NCI-H1092 treated with DMSO at 0.1 percent for 48 hours (cell line): ENCODE measurements at places on chromosomes 7 and 10.

DNA sequence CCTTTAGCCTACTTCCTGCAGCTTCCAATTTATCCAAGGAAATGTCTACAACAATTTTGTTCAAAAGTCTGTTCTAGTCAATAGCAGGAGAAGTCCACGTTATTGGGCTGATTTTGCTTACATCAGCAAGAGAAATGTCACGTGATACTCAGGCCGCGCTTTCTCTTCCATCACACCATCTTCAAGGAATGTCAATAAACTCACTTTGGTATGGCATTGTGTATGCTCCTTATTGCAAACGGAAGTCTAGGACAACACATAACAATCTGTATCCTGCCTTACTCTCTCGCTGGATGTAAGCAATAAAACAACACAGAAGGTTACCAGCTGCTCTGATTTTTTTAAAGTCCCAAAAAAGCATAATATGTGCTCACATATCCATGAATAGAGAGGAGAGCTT is 17.1 kb upstream of the STK17A start:
- DNase-seq = no peak

- no peak for DNase-seq
Measured at GRCh38 chr10:59624136-59624535, 85.5 kb downstream of the SLC16A9 start.

GRCh38 chr10:33212061-33212748 is 122.3 kb downstream of the NRP1 start:
- no peak for DNase-seq

DNA sequence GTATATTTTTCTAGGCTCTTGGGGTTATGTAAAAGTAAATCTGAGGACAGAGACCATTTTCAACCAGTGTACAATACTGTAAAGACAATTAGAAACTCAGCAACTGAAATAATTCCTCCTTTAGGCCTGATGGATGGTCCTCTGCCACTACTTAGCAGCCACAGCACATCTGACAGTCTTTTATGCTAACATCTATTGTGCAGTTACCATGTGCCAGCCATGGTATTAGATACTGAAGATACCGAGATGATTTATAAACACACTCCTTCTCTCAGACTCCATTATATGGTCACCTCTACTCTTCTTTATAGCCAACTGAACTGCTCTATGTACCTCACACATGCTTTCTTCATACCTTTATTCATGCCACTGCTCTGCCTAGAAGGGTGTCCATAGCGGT is 61.2 kb upstream of the CCNJ start:
- DNase-seq = no peak

GRCh38 chr7:39313974-39314373 is 252.2 kb upstream of the YAE1 start:
- DNase-seq = no peak

DNA sequence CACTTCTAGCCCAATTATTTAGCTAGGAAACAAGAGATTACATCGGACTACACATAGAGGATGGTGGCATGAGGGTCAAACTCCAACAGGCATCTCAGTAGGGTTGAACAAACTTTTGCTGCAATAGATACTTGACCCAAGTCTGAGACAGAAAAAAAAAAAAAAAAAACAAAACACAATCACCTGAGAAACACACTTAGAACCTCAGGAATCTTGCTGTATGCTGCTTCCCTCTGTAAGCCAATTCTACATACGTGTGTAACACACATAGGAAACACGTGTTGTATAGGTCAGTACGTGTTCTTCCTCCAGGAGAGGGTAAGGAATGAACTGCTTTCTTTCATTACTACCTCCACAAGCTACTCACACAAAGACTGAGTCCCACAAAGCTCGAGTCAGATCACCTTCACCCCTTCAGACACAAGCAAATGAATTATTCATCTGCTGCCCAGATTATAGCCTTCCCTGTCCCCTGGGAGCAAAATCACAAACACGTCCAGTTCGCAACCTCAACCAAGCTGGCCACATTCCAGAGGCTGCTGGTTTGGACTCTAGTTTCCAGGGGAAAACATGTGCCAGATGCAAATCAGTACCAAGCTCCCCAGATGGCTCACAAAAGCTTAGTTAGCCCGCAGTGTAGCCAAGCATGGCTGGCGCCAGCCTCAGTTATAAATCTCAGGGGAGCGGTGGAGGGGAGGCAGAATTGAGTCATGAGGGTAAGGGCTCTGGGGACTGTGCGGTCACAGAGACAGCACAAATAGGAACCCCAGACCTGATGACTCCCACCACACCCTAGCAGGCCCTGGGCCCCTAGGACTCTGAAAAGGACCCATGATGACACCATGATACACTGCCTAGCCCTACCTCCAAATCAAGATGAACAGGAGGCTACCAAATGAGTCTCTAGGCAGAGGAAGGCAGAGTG is 15.1 kb downstream of the PSAP start:
- DNase-seq = peak; percentile 89

- no peak for DNase-seq
Measured at GRCh38 chr7:27423290-27423689, 180.7 kb downstream of the EVX1 start.

DNA sequence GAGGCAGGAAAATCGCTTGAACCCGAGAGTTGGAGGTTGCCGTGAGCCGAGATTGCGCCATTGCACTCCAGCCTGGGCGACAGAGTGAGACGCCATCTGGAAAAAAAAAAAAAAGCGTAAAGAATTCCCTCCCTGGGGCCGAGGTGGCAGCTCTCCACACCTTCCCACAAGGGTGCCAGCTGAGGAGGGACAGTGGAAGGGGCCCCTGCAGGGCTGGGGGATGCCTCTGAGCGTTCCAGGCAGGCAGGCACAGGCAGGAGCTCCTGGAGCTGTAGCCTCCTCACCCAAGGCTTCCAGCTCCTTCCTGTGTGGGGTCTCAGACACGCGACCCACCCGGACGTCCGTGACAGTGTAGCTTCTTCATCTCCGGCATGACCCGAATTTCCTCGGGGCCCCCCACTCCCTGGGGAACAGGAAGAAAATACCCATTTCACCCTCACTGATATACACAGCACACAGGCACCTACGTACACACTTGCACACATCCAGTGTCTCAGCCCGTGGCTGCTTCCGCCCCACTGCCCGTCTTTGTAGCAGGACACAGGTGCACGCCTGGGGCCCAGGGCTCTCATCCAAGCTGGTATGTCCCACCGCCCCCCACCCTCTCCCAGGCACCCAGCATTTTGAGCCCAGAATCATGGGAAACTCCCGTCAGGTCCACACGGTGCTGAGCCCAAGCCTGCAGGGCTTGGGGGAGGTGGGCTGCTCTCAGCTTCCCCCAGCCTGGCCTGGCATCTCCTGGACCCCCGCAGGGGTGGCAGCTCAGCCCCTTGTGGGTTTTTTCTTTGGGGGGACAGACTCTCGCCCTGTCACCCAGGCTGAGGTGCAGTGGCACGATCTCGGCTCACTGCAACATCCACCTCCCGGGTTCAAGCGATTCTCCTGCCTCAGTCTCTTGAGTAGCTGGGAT is 25.7 kb downstream of the GRIFIN start:
- no peak for DNase-seq

DNA sequence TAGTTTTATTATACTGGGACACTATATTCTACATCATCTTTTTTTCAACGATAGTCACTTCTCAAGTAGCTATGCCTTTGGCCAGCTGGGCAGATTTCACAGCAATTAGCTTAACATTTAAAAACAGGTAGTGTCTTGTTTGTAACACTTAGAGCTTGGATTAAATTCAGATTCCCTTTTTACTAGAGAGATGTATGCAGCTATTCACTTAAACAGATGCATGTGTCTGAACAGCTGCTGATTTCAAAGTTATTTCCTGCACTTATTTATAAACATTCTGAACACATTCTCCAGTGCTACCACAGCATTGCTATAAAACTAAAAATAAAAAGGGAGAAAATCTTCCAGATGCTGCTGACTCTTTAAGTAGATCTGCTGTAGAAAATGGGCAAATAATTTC is 637.2 kb downstream of the POM121L12 start:
- DNase-seq = no peak

GRCh38 chr7:44291733-44292419 is 33.5 kb downstream of the CAMK2B start:
- no peak for DNase-seq

DNA sequence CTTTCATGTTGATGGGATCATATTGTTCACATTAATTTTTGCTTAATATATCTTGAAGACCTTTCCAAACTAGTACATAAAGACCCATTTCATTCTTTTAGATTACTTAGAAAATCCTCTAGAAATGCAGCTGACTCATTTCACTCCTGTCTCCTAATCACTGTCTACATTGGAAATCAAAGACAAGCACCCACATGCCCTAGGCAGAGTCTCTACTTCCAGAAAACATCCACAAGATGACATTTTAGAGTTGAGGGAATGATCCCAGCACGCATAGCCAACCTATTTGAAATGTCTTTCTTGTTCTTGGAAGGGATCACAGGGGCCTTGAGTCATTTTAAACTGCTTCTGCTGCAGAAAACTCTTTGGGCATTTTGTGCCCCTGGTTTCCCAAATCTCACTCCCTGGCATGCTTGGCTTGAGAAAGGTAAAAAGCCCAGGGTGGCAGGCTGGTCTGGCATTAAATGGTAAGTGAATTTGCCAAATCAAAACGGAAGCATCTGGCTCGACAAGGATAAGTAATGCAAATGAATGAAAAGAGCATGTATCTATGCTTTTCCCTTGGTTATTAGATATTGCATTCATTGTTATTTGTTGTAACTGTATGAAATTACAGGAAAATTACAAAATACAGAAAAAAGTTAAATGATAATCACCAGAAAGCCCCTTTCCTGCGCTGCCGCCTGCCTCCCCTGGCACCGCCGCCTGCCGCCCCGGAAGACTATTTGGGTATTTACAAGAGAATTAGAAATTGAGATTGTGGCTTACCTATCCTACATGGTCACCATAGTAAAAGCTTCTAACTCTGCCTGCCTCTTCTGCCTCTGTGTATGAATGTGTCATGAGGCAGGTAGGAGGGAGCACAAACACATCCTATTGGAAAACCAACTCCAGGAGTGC is 225.3 kb downstream of the PTEN start:
- DNase-seq = no peak

GRCh38 chr10:111076682-111077478 is at the start of gene ADRA2A:
Gene ADRA2A, plus strand, starts transcription at chr10:111077029. Its CDS starts 968 bp downstream, at chr10:111077997.
- peak; percentile 0 for DNase-seq

DNA sequence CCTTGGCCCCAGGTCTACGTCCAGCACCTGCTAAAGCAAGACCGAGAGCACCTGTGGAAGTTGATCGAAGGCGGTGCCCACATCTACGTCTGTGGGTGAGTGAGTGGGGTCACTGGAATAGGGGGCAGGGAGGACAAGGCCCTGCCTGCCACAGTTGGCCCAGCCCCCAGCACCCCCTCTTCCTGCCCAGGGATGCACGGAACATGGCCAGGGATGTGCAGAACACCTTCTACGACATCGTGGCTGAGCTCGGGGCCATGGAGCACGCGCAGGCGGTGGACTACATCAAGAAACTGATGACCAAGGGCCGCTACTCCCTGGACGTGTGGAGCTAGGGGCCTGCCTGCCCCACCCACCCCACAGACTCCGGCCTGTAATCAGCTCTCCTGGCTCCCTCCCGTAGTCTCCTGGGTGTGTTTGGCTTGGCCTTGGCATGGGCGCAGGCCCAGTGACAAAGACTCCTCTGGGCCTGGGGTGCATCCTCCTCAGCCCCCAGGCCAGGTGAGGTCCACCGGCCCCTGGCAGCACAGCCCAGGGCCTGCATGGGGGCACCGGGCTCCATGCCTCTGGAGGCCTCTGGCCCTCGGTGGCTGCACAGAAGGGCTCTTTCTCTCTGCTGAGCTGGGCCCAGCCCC is 8.1 kb downstream of the TMEM120A start:
- DNase-seq = no peak

DNA sequence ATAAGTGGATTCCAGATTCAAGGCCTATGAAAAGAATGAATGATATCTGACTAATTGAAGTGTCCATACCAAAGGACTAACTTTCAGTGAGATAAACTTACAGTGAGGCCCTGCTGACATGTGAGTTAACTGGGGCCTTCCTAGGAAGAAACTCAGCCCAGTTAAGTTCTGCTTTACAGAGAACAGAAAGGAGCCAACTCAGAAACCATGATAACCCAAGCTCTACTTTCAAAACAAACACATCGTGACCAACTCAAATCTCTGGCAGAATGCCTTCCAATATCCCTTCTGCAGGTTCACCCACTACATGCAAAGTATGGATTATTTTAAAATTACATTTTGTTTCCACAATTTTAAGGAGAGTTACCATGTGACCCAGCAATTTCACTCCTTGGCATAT is 75.8 kb upstream of the MRLN start:
- no peak for DNase-seq

DNA sequence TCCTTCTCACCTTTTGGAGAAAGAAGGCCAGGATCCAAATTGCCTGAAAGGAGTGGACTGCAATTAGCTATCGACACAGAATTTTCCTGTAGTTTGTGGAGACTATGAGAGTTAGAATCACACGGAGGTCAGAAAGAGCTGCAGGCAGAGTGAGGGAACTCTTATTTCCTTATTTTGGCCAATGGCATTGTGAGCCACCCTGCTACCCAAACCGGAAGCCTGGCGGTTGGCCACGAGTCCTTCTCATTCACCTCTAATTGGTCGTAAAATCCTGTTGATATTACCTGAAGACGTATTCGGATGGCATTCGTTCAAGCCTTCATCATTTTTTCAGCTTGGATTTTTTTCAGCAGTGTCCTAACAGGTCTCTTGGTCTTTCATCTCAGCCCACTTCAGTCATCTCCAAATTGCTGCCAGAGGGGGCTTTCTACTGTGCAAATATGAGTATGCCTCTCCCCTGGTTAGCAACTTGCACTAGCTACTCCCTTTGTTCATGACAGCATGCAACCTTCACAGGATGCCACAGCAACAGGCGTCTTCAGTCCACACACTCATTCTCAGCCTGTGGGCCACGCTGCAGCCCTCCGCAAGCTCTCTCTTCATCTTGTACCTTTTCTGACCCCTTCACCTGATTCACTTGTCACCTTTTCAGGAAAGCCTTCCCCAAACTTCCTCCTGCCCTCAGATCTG is 66.9 kb downstream of the GATA3 start:
- no peak for DNase-seq

GRCh38 chr7:3892686-3893085 is 591.6 kb downstream of the SDK1 start:
- DNase-seq = no peak

DNA sequence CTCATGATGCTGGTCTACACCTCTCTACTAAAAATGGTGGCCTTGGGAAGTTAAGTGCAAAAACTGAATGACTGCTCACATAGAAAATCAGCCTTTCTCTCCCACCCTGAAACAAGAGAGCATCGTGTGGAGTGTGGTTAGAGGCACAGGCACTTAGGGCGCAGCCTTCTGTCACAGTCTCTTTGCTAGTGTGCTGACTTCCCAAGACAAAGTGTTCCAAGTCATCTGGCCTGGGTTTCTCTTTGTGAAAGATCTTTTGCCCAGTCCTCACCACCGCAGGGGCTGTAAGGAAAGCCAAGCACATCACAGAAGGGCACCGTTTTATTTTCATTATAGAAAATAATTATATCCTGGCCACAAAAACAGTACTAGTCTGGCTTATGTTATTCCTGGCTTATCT is 12.5 kb downstream of the STN1 start:
- DNase-seq = no peak

DNA sequence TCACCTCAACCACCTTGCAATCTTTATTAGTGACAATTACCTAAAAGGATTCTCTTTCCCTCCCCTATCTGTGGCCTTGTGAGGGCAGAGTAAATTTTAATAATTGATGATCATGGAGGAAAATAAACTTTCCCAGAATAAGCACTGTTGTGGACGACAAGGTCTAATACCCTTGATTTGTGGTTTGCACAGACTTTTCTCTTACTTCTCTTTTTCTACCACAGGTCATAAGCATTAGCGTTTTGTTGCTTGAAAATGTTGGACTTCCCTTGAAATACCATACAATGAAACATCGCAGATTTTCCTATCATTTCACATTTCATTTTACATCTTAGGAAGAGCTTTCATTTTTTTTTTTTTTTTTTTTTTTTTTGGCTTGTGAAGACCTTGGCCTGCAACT is 188.1 kb upstream of the TMEM72 start:
- DNase-seq = no peak
